ENCODE measurements at places on chromosomes 7 and 10. TPM values are rescaled to one million over a fixed set of nuclear protein-coding genes. Genes with fewer than 3 reads are reported as not detected.

Gene EN2
- not detected for total RNA-seq

Gene GTF2IRD1
- 4.4 TPM for total RNA-seq

Gene TMEM184A
- not detected for total RNA-seq

Gene THAP5
- 22.5 TPM for total RNA-seq

Gene TRIM50
- not detected for total RNA-seq

Gene C7orf33
- not detected for total RNA-seq

Gene INTS15
- 6.3 TPM for total RNA-seq

Gene CRHR2
- not detected for total RNA-seq

Gene C7orf57
- total RNA-seq = not detected

Gene AUTS2
- total RNA-seq = 4.6 TPM

Gene PRTFDC1
- 63.4 TPM for total RNA-seq

Gene EPHA1
- not detected for total RNA-seq

Gene SCIN
- under 0.01 TPM for total RNA-seq

Gene PTCD1
- 6.7 TPM for total RNA-seq

Gene ZNF3
- 22.3 TPM for total RNA-seq

Gene TSPAN15
- total RNA-seq = 4.2 TPM

Gene IFIT1B
- 0.06 TPM for total RNA-seq

Gene PRKG1
- total RNA-seq = 48.3 TPM

Gene TUBB8
- not detected for total RNA-seq

Gene RBM28
- total RNA-seq = 17.6 TPM

Gene RGS10
- 34.9 TPM for total RNA-seq

Gene NUTM2D
- total RNA-seq = 1.6 TPM

Gene CFAP43
- total RNA-seq = 0.31 TPM

Gene ATP5MK
- 149 TPM for total RNA-seq

Gene HOXA5
- not detected for total RNA-seq

Gene CEP55
- total RNA-seq = 32.0 TPM

Gene CUX1
- 45.4 TPM for total RNA-seq

Gene NPM3
- total RNA-seq = 66.5 TPM

Gene HOXA3
- 1.6 TPM for total RNA-seq

Gene FRMD4A
- total RNA-seq = 58.9 TPM
